ENCODE measurements at places on chromosomes 13 and 19.

GRCh38 chr13:39641645-39642044 is 13.8 kb upstream of the COG6 start:
- no peak for DNase-seq

GRCh38 chr19:56400485-56400884 is 3.6 kb upstream of the ZNF583 start:
- no peak for DNase-seq

DNA sequence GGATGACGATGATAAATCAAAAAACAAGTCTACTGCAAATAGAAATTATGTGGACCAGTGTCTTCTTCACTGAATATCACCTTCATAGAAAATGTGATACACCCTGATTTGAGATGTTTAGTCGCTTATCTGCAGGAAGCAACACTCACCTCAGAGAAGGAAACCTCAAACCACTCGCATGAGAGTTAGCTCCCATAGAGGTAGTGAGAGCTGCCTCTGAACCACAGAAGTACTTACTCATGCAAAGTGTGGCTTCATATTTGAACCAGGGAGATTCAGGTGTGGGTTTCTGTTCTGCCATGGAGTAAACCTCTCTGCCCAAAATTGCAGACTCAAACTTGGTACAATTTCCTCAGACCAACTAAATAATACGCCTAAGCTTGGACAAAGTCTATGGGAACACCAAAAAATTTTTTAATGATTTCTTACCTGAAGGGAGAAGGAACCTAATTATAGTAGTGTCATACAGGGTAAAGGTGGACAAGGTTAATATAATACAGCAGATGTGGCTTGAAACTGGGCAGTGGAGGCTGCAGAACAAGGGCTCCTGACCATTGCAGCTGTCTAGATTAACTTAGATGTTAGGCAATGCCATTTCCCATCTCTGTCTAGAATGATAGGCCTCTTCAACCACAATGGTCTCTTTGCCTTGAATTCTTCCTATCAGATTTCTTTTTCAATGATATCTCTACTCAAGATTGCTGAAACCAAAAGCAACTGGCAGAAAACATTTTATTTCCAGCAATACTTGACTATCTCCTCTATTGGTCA is 29.6 kb upstream of the RCBTB2 start:
- DNase-seq = no peak

- DNase-seq = no peak
Observed at GRCh38 chr13:60020288-60020687, 143.4 kb downstream of the DIAPH3 start.

GRCh38 chr13:25375727-25376358 is 4.1 kb downstream of the ATP8A2 start:
- peak; percentile 5 for DNase-seq

DNA sequence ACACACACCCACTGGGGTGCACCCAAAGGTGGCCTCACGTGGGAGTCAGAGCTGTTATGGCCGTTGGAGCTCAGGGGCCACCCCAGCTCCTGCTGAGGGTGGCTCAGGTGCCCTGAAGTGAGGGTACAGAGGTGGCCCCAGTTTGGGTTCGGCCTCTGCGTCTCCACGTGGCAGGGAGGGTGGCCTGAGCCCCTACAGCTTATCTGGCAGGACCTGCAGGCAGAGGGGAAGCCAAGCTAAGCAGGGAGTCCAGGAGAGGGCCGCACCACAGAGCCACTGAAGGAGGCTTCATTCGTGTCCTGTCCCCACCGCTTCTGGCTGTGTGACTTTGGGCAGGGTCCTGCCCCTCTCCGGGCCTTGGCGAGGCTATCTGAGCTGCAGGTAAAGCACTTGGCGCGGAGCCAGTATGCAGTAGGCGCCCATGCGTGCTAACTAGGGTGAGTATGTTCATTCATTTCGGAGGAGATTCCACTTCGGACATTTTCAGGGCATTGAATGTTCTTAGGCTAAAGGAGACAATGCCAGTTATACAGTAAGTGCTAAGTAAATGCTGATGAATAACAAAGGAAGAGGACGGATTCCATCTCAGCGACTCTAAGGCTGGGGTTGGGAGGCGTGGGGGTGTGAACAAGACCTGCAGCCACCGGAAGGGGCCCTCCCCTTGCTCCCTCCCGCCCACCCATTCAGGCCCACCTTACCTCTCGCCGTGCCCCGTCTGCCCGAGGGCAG is 4.9 kb downstream of the REX1BD start:
- no peak for DNase-seq

DNA sequence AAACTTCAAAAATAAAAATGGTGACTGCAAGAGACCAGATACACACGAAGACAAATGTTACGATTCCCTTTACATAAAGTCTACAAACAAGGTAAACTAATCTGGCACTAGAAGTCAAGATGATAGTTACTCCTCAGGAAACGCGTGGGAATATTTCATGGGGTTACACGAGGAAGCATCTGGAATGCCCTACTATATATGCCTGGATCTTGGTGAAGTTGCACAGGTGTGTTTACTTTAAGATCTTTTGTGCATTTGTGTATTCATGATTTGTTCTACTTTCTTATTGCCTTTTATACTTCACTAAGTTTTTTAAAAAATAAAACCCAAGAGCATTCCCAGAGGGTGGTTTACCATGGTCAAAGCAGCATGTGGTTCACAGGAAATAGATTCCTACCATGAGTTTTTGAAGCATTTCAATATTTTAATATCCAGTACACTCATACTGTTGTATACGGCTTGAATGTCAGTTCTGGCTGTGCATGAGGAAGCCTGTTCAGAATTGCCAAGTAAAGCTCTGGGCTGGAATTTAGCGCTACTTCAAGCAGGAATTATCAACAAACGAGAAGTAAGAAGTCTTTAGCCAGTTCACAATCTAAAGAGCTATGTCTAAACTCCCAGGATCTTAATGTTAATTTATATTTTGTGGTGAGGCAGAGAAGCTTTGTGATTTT is 239.8 kb upstream of the KLHL1 start:
- no peak for DNase-seq

- no peak for DNase-seq
Observed at GRCh38 chr13:111662451-111662850, 342.0 kb downstream of the TEX29 start.

DNA sequence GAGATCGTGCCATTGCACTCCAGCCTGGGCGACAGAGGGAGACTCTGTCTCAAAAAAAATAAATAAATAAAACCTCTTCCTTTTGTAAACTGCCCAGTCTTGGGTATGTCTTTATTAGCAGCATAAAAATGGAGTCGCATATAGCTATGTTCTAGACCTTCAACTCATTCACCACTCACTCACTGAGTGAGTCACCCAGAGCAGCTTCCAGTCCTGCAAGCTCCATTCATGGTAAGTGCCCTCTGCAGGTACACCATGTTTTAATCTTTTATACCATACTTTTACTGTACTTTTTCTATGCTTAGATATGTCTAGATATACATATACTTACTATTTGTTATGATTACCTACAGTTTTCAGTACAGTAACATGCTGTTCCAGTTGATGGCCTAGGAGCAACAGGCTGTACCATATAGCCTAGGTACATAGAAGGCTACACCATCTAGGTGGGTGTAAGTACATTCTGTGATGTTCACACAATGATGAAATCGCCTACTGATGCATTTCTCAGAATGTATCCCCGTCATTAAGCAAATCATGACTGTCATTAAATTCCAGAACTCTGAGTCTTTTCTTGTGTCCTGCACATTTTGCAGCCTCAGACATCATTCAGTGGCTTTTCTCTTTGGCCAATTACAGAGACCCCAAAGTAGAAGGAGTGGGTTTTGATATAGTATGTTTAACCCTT is 13.7 kb upstream of the FARP1 start:
- DNase-seq = no peak

DNA sequence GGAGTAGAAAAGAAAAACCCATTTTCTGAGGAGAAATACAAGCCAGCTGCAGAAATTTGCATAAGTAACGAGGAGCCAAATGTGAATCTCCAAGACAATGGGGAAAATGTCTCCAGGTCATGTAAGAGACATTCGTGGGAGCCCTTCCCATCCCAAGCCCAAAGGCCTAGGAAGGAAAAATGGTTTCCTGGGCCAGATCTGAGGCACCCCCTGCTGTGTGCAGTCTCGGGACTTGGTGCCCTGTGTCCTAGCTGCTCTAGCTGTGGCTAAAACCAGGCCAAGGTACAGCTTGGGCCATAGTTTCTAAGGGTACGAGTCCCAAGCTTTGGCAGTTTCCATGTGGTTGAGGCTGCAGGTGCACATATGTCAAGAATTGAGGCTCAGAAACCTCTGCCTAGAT is 444.9 kb downstream of the PCDH20 start:
- no peak for DNase-seq

- no peak for DNase-seq
Observed at GRCh38 chr19:44722131-44723121, 23.5 kb downstream of the CEACAM16 start.

DNA sequence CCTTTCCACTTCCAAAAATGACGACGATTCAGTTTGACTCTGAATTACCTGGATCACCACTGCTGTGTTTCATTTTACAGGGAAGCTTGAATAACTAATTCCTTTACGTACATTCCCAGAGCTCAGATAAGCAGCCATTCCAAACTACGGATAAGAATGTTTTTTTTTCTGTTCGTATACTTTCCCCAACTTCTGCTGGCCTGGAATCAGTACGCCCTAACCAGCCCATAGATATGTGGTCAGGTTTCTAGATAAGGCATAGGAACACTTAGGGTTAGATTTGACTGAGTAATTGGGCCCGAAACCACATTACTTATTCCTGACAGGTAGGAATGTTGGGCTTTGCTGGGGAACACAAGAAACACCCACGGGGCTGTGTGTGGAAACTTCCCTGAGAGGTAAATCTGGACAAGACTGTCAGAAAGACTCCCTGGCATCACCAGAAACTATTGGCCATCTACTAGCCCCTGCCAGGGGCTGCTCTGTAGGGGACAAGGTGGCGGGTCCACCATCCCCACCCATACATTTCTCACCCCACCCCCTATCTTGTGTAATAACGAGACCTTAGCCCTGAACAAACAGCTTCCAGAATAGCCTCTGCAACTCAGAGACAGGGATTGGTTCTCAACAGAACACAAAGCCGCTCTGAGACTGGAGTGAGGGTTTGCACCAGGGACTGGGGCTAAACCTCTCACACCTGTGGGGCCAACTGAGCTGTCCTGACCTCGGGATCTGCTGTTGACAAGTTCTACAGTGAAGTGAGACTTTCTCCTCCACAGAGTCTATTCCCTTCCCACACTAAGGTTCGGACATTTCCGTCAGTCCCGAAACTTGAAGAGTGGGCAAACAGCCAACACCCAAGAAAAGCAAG is 15.6 kb downstream of the RHPN2 start:
- DNase-seq = no peak

- no peak for DNase-seq
Observed at GRCh38 chr19:47228168-47228936, 2.6 kb downstream of the BBC3 start.

GRCh38 chr13:76271728-76272232 is 614.4 kb downstream of the KCTD12 start:
- no peak for DNase-seq

GRCh38 chr13:73466561-73466960 is 407.8 kb downstream of the KLF5 start:
- DNase-seq = no peak

GRCh38 chr13:19345916-19346422 is 164.3 kb upstream of the TUBA3C start:
- DNase-seq = no peak

DNA sequence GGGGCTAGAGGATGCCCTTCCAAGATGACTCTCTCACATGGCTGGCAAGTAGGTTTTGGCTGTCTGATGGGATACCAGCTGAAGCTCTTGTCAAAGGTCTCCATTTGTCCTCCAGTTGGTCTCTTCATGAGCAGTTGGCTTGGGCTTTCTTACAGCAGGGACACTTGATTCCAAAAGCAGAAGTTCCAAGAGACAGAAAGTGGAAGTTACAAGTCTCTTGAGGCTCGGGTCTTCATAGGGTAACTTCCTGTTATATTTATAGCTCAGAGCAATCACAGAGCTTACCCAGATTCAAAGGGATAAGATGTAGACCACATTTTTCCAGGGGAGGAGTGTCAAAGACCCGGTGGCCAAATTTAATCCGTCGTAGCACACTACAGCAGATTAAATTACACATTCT is 440.0 kb downstream of the RFC3 start:
- DNase-seq = no peak

GRCh38 chr19:41327076-41327575 is 17.2 kb downstream of the CCDC97 start:
- no peak for DNase-seq

- DNase-seq = no peak
Observed at GRCh38 chr13:23985839-23986238, 88.5 kb upstream of the C1QTNF9B start.

DNA sequence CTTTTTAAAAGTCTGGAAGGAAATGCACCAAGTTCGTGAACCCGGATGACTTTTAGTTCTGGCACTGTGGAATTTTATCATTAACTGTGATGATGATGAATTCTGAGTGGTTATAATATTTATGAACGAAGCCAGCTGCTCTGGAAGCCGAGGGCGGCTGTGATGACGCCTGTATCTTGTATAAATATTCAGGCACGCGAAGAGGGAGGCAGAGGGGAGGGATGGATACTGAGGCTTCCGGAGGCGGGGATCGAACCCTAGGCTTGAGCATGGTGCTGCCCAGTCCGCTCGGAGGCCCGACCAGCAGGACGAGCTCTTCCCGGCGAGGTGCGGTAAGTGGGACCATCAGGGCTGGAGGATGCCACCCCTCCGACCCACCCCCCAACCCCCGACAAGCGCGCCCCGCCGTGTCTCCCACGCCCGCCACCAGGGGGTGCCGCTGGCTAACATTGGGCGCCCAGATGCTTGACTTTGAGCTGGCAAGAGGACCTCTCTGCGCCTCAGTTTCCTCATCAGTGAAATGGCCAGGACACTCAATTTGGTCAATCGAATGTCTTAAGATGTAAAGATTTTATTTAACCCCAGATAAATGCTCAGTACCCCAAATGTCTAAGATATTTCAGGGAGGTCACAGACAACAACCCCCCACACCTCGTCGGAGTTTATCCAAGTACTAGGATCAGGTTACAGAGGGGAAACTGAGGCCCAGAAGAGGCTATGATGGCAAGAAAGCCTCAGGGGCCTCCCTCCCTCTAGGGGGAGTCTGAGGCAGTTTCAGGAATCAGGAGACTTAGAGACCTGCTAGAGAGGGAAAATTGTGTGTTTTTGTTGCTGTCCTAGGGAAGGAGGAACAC is 4.5 kb upstream of the RAB3A start:
- DNase-seq = no peak

GRCh38 chr19:17086120-17086519 is 10.5 kb downstream of the MYO9B start:
- DNase-seq = no peak

Measured in HFF-Myc (cell line).